Osteoblast (primary cell): ENCODE measurements at places on chromosomes 13 and 19. TPM values are rescaled to one million over a fixed set of nuclear protein-coding genes. Genes with fewer than 3 reads are reported as not detected.

Gene ZNF607
- 3.6 and 4.7 TPM in 2 replicates for total RNA-seq

Gene PLPPR3
- 0.36 TPM in 1 of 2 replicates, not detected in the other for total RNA-seq

Gene IRGC
- not detected in 2 replicates for total RNA-seq

Gene B3GLCT
- 14.7 and 18.8 TPM in 2 replicates for total RNA-seq

Gene MIDN
- total RNA-seq, result 14.4 and 19.9 TPM in 2 replicates

Gene PIN1
- total RNA-seq, result 53.9 and 62.6 TPM in 2 replicates

GRCh38 chr19:46761418-46761831 is 15.2 kb upstream of the STRN4 start:
- DNase-seq, result peak; percentile 84
- H3K27me3 ChIP-seq, result no peaks in the 10 kb centered on the region
- H3K27ac ChIP-seq, result peak overlapping the region; percentile 61
- H3K36me3 ChIP-seq, result peaks cover 8% of the 10 kb centered on the region
- H3K4me3 ChIP-seq, result no peak overlapping the region
- H3K4me1 ChIP-seq, result peaks cover 22% of the 10 kb centered on the region

DNA sequence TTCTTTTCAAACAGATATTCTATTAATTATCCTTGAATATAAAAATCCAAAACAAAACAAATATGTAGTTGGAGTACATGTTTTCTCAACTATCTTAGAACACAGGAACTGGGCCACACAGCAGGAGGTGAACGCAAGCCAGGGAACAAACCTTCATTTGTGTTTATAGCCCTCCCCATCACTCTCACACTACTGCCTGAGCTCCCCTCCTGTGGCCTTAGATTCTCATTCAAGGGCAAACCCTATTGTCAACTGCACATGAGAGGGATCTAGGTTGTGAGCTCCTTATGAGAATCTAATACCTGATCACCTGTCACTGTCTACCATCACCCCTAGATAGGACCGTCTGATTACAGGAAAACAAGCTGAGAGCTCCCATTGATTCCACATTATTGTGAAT is 427.1 kb upstream of the PRR20A start:
- no peaks in the 10 kb centered on the region for H3K4me1 ChIP-seq
- H3K27ac ChIP-seq, result no peak overlapping the region
- DNase-seq, result no peak
- H3K4me3 ChIP-seq, result no peak overlapping the region

DNA sequence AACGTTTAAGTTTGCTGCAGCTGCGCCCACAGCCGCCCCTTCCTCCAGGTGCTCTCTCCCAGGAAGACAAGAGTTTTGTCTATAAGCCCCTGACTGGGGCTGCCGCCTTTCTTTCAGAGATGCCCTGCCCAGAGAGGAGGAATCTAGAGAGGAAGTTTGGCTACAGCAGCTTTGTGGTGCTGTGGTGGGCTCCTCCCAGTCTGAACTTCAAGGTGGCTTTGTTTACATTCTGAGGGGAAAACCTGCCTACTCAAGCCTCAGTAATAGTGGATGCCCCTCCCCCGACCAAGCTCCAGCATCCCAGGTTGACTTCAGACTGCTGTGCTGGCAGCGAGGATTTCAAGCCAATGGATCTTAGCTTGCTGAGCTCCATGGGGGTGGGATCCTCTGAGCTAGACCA is 6.4 kb upstream of the ERICH6B start:
- peaks cover 58% of the 10 kb centered on the region for H3K27me3 ChIP-seq
- H3K4me3 ChIP-seq, result no peak overlapping the region
- H3K4me1 ChIP-seq, result peaks cover 5% of the 10 kb centered on the region
- no peak for DNase-seq
- no peaks in the 10 kb centered on the region for H3K36me3 ChIP-seq

GRCh38 chr13:97627566-97627965 is 193.6 kb downstream of the RAP2A start:
- H3K27ac ChIP-seq, result no peak overlapping the region
- H3K27me3 ChIP-seq, result no peaks in the 10 kb centered on the region
- no peak overlapping the region for H3K4me3 ChIP-seq
- no peaks in the 10 kb centered on the region for H3K36me3 ChIP-seq

DNA sequence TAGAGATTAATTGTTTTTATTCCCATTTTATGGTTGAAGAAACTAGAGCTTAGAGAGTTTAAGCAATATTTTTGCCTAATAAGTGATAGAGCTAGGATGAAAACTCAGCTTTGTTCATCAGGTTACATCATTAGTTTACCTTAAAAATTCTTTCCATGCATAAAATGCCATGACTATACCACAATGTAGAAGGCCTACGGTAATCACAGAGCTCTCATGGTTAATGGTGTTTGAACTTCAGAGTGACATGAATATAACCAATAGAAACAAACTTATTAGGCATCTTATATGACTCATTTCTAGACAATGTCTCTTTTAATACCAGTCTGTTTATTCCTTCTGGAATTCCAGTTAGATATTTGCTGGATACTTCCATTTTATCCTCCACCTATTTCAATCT is 78.5 kb downstream of the FGF9 start:
- H3K4me1 ChIP-seq, result no peaks in the 10 kb centered on the region
- no peaks in the 10 kb centered on the region for H3K36me3 ChIP-seq
- no peaks in the 10 kb centered on the region for H3K27me3 ChIP-seq
- no peak overlapping the region for H3K4me3 ChIP-seq
- no peak for DNase-seq

GRCh38 chr19:33488826-33489225 is 32.8 kb downstream of the PEPD start:
- H3K4me3 ChIP-seq, result no peak overlapping the region
- H3K36me3 ChIP-seq, result no peaks in the 10 kb centered on the region
- H3K27ac ChIP-seq, result no peak overlapping the region
- no peaks in the 10 kb centered on the region for H3K27me3 ChIP-seq
- H3K4me1 ChIP-seq, result no peaks in the 10 kb centered on the region

- H3K4me3 ChIP-seq, result no peak overlapping the region
- H3K27ac ChIP-seq, result no peak overlapping the region
- peaks cover 8% of the 10 kb centered on the region for H3K4me1 ChIP-seq
- no peak for DNase-seq
- H3K36me3 ChIP-seq, result no peaks in the 10 kb centered on the region
Measured at GRCh38 chr13:40662866-40663265, 3.6 kb downstream of the FOXO1 start.

GRCh38 chr13:25166306-25166705 is 5.8 kb downstream of the AMER2 start:
- H3K4me1 ChIP-seq, result no peaks in the 10 kb centered on the region
- no peak for DNase-seq
- no peak overlapping the region for H3K4me3 ChIP-seq
- H3K27ac ChIP-seq, result no peak overlapping the region
- H3K27me3 ChIP-seq, result peaks cover 19% of the 10 kb centered on the region

DNA sequence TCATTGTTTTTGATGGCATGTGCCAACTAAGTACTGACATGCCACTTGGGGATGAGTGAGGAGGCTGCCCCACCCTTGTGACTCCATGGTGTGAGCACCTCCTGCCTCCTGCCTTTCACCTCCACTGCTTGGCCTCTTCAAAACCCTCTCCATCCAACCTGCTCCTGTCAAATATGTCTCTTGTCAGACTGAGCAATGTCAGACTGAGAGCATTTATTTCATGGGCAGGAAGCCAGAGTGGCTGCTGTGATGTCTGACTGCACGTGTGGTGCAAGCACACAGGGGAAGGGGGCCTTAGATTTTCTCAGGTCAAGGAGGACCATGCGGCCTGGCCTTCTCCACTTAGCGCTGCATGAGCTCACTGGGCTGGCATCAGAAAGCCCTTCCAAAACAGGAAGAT is 68.3 kb downstream of the STARD13 start:
- no peak overlapping the region for H3K4me3 ChIP-seq
- peaks cover 17% of the 10 kb centered on the region for H3K36me3 ChIP-seq
- peaks cover 53% of the 10 kb centered on the region for H3K4me1 ChIP-seq
- H3K27me3 ChIP-seq, result no peaks in the 10 kb centered on the region
- DNase-seq, result no peak

DNA sequence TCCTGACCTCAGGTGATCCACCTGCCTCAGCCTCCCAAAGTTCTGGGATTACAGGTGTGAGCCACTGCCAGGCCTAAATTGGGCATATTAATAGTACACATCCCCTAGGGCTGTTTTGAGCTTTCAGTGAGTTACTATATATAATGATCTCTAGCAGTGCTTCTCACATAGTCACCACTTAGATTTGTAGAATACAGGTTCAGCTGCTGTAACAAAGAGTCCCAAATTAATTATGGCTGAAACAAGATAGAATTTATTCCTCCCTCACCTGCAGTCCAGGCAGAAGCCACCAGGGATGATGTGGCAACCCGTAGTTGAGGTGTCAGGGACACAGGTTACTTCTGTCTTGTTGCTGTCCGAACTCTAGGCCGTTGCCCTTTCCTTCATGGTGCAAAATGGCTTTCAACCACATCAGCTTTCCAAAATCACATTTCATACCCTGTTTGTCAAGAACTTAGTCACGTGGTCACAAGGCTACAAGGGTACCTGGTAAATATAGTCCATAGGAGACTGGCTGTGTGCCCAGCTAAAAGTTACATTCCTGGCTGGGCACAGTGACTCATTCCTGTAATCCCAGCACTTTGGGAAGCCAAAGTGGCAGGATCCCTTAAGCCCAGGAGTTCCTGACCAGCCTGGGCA is 2.9 kb downstream of the PROSER3 start:
- no peak for DNase-seq
- H3K27me3 ChIP-seq, result no peaks in the 10 kb centered on the region
- no peak overlapping the region for H3K4me3 ChIP-seq
- peaks cover 32% of the 10 kb centered on the region for H3K36me3 ChIP-seq
- no peak overlapping the region for H3K27ac ChIP-seq
